ENCODE measurements at places on chromosomes 12 and 14. TPM values are rescaled to one million over a fixed set of nuclear protein-coding genes. Genes with fewer than 3 reads are reported as not detected.

DNA sequence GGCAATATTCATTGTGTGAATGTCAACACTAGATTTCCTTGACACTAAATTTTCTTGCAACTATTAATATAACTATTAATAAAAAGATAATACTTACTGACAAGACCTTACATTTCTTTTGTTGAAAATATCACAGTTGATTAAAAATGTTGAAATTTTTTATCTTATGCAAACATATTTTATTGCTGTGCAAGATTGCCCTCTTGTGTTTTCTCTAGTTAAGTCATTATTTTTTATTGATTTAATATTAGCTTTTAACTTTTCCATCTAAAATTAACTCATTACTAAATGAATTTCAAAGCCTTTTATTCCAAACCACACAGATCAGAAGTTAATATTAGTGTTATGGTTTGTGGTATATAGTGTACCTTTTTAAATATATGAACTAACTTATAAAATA, 11.7 kb upstream of the NAA30 start:
- no peaks in the 10 kb centered on the region for H3K4me1 ChIP-seq
- DNase-seq = no peak
- H3K27me3 ChIP-seq = no peaks in the 10 kb centered on the region

The KCNH3 gene
- 2.4 TPM for total RNA-seq

The OR6C2 gene
- not detected for total RNA-seq

The ESR2 gene
- 0.08 TPM for total RNA-seq

DNA sequence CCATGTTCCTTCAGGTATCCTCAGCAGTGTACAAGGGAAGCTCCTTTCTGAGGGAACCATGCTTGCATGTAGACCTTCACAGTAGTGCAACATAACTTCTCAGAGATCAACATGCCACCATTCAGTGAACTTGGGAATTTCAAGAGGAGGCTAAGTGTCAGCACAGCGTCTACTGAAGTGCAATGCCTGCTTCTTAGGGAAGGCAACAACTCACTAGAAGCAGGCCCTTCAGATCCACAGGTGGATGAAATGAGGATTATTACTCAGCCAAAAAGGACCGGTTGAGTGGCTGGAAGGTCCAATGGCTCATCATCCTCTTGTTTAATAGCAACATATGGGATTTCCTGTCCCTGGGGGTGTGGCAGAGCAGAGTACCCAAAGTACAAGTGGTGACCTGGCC, 18.7 kb downstream of the RNASE10 start:
- H3K36me3 ChIP-seq = no peaks in the 10 kb centered on the region
- no peaks in the 10 kb centered on the region for H3K27me3 ChIP-seq
- no peak overlapping the region for H3K4me3 ChIP-seq
- no peak overlapping the region for H3K27ac ChIP-seq

DNA sequence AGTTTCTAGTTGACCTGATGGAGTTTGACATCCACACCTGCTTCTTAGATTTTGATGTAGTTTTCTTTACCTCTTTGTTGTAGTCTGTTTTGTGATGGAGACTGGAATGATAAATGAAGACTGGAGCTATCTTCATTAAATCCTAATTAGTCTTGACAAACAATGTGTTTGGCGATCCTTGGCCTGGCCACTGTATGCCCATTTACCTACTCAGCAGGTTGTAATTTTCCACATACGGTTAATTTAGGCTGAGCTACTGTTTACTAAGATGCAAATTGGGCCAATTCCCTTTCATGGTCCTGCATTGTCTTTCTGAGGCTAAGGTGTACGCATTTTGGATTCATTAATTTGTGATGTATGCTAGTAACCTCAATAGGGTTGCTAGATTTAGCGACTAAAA, at the start of gene TAS2R7:
TAS2R7 (minus strand) TSS at position 41 of the 400 bp plus-strand sequence. CDS start 57 bp downstream, outside the sequence.
- DNase-seq = no peak
- no peaks in the 10 kb centered on the region for H3K27me3 ChIP-seq
- no peak within 1 kb of the TSS for H3K27ac ChIP-seq
- no peak within 1 kb of the TSS for H3K4me3 ChIP-seq
- no peaks in the 10 kb centered on the region for H3K4me1 ChIP-seq

Data from CD4-positive, alpha-beta T cell (primary cell).